ENCODE measurements at places on chromosomes 11 and 22.
A peak's percentile ranks its signal among the peaks of the same experiment; 100 is the strongest.

DNA sequence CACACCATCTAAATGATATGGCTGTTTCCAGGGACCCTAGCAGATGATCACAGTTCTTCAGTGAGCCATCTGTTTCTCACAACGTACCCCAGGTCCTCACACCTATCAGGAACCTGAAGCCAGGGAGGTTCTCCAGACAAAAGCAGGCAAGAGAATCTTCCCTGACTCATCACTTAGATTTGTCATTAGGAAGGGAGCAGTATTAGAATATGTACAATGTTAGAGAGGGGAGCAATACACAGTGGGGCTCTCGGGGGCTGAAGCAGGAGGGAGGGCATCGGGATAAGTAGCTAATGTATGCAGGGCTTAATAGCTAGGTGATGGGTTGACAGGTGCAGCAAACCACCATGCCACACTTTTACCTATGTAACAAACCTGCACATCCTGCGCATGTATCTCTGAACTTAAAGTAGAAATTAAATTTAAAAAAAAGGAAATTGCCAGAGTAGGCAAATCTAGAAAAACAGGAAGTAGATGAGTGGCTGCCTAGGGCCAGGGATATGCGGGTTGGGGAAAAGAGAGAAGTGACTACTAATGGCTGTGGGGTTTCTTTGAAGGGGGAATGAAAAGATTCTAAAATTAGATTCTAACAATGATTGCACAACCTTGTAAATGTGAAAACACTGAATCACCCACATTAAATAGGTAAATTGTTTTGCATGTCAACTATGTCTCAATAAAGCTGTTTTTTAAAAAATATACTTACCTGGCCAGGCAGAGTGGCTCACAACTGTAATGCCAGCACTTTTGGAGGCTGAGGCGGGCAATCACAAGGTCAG is 14.4 kb downstream of the C22orf42 start:
- peak; percentile 6 for DNase-seq

DNA sequence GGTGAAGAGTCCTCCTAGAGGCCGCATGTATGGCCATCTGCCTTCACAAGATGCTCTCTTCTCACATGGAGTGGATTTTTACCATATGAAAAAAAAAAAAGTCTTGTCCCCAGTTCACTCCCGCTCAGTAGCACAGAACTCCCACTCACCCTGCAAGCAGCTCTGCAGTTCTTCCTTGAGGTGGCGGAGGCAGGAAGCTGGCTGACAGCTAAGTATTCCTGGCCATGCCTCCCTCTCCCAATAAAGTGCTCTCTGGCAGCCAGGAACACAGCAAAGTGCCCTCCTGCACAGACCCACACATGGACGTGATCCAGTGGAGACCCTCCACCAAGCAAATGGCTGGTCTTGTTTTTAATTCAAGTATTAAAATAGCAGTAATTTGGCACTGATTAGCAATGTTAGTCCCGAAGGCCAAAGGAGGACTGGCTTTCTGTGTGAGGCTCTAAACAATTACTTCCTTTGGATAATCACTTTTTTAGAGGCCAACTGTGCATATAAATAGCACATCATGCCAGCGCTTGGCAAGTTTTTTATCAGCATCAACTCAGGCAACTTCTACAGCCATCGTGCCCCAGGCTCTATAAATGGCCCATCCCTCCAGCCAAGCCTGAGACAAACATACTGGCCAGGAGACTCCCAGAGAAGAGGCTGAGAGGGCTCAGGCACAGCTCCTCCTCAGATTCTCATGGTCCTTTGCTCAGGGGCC is 413.6 kb downstream of the OPCML start:
- peak; percentile 75 for DNase-seq

- no peak for DNase-seq
Measured at GRCh38 chr11:73539506-73540084, 58.3 kb downstream of the FAM168A start.

DNA sequence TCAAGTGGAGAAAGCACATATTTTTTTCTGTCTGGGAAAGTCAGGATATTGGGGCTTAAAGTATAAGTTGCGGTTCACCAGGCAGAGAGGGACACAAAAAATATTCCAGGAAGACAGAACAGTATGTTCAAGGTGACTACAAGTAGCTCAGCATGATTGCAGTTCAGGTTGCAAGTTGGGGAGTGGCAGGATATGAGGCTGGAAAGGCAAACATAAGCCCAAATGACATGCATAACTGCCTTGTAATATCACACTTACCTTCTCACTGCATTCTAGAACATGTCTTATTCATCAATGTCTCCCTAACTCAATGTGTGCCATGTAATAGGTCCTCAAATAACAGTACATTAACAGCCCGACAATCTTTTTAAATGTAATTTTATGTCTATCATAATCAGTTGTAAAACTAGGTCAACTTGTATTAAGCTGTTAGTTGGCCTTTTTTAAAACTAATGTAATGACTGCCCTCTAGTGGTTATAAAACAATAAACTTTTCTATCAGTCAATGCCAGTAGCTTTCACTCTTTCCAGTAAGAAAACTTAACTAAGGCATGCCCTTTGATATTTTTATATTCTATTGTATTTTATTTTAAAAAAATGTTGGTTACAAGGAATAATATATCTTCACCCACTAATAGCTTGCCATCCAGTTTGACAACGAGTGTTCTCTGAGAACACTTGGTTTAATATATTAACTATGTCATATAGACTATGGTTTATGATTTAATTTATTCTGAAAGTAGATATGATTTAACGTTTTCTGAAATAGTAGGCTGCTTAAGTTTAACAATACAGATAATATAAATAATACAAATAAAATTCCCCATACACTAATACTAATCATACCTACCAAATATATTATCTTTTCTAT is 39.4 kb upstream of the CFAP300 start:
- peak; percentile 57 for DNase-seq

GRCh38 chr11:6418557-6419008 is 311 bp downstream of the APBB1 start:
- DNase-seq: no peak

DNA sequence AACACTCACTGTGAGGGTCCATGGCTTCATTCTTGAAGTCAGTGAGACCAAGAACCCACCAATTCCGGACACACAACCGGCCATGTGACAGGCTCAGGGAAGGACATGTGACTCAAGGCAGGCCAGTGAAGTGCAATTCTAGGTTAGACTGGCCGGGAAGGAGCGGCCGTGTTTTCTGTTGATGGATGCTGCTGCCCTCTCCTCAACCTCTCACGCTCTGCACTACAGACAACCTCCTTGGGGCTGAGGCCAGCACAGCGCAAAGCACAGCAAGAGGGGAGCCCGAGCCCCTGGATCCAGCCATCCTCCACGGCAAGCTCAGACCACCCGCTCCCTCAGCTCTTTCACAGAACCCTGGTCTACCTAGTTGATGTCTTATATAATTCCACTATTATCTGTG is 2.8 kb downstream of the NUDT8 start:
- DNase-seq: no peak

DNA sequence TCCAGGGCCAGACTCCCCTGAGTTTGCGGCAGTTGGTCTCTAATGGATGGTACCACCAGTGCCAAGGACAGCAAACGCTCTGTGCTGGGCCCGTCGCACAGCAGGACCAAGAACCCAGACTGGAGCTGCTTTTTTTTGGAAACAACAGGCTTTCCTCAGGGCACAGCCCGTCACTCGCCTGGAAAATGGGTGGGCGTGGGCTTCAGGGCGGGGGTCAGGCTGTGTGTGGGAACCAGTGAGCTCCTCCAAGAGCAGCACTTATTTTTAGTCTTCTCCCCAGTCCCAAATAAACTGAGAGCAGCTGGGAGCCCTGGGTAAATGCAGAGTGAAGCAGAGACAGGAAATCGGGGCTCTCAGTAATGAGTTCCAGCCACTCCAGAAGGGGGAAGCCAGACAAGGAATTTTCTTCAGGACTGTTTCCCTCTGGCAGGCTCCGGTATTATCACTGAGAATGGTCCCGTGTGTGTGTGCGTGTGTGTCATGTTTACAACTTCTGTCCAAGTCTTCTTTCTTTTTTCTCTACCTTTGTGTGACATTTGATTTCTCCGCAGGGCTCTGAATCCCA is 63.0 kb downstream of the PPFIBP2 start:
- DNase-seq: no peak

DNA sequence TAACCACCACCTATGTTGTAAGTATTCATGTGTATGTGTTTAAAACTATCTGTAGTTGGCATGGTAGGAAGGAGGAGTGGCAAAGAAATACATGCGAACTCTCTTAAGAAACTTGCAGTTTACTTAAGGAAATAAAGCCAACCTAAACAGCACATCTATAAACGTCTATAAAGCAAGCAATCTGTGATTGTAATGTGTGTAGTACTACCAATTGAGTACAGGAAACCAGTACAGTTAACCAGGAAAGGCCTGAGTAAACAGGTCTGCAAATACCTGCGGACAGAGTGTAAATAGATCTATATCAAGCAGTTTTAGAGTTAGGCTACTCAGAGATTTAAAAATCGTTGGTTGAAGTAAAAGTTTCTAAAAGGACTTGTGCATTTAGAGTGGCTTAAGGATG is 59.5 kb upstream of the AMOTL1 start:
- DNase-seq: no peak

DNA sequence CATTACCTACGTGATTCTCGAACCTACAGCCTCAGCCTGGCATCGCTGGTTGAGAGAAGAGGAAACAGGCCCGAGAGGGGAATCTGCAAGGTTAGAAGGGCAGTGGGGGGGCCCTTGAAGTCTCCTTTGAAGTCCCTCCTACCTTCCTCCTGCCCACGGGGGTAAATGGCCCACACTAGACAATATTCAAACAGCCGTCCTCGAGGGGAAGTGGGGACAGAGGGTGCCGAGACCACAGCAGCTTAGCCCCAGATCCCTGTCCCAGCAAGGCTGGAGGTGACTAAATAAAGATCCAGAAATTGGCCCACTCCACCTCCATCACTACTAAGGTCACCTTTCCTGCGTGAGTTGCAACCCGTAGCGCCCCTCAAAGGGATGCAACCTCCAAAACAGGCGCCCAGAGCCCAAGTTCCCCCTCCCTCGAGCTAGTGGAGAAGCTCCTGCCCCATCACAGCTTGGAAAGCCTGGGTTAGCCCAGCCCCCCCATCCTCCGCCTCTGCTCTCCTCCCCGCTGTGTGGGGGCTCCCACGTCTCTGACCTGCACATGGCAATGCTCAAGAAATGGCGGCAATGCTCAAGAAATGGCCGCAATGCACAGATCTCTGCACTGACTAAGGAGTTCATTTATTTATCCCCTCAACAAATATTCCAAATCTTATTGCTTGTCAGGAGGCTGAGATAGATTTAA is 788 bp upstream of the RASL10A start:
- no peak for DNase-seq

DNA sequence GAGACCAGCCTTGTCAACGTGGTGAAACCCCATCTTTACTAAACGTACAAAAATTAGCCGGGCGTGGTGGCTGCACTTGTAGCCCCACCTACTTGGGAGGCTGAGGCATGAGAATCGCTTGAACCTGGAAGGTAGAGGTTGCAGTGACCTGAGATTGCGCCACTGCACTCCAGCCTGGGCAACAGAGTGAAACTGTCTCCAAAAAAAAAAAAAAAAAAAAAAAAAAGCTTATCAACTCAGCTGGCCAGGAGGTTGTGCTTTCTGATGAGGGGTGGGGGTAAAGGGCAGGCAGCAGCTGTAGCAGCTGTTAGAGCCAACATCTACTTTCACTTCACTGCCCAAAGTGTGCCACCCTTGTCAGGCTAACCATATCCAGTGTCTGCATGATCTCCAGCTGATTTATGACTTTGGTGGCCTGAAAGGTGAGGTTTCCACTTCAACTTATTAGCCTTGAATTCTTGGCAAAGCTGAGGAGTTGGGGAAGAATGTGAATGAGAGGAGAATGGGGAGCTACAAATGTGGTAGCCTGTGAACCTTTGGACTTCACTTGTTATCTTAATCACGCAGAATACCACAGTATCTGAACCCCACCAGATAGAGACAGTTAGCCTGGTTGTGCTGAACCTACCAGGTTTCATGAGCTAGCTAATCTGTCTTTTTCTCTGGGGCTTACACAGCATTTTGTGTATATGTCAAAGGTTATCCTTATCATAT is 19.6 kb downstream of the RNF121 start:
- DNase-seq: peak; percentile 98

DNA sequence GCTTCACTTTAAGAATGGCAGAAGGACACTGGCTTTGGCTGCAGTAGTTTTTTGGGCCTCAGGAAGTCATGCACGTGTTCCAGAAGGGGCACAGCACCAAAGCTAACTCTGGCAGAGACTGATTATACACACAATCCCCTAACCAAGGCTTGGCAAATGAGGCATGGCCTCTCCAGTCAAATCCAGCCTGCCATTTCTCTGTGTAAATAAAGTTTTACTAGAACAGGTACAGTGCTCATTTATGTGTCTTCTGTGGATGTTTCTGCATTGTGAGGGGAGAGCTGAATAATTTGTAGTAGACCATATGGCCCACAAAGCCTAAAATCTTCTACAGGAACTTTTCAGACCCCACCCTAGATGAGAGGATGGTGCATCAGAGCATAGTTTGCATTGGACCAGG is 46.4 kb upstream of the MN1 start:
- DNase-seq: no peak

DNA sequence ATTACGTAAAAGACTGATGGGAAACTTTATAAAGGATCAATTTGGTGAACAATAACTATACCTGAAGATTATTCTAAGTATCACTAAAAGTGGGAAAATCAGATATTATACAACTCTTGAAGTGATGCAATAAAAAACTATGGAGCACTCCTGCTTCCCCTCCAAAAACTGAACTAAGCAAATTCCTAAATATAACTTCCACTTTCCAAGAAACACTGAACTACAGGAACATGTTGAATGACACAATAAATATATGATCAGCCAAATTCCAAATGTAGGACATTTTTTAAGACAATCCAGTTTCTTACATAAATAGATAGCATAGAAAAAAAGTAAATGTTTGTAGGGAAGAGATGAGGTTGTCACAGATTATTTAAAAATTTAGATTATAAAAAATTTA is 102.1 kb upstream of the APOA1 start:
- DNase-seq: no peak

DNA sequence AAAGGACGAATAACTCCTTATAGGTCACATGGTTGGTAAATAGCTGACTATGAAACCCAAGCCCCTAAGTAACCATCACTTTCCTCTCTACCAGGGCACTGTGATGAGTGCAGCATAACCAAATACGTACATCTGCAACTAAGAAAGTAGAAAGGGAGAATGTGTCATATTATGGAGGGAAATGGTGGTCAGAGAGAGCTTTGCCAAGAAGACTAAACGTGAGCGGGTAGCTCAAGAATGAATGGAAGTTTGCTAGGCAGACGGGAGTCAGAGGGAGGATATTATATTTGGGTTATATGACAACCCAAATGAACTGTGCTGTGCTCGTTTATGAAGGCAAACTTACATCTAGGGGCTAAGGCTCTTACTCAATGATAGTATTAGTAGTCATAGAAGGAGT is 537.3 kb downstream of the OPCML start:
- DNase-seq: no peak

GRCh38 chr11:84886344-84886743 is 740.8 kb downstream of the DLG2 start:
- DNase-seq: no peak

GRCh38 chr22:27476729-27477128 is 324.8 kb downstream of the MN1 start:
- no peak for DNase-seq

Data from hematopoietic multipotent progenitor cell treated with erythropoietin and hydrocortisone succinate and interleukin-3 and kit ligand, for 8 days (in vitro differentiated cells).